ENCODE measurements at places on chromosomes 16 and 17. TPM values are rescaled to one million over a fixed set of nuclear protein-coding genes. Genes with fewer than 3 reads are reported as not detected.

The MRM1 gene
- total RNA-seq: 6.4 TPM

The C17orf50 gene
- not detected for total RNA-seq

DNA sequence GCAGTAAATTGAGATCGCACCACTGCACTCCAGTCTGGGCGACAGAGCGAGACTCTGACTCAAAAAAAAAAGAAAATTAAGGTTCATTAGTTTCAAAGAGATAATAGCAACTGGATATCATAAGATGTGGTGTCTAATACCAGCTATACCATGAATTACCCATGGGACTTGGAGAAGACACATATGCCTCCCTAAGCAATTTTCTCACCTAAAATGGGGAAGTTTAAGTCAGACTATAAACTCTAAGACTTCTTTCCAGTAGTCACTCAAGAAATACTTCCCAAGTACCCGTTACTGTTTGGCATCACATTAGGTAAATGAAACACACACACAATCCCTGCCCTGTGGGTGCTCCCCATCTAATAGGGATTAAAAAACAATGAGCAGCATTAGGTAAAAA lies 22.6 kb downstream of the SMURF2 start:
- no peak overlapping the region for H3K27ac ChIP-seq
- no peak overlapping the region for H3K4me3 ChIP-seq
- H3K36me3 ChIP-seq: no peaks in the 10 kb centered on the region
- no peaks in the 10 kb centered on the region for H3K27me3 ChIP-seq
- DNase-seq: no peak
- H3K4me1 ChIP-seq: no peaks in the 10 kb centered on the region

DNA sequence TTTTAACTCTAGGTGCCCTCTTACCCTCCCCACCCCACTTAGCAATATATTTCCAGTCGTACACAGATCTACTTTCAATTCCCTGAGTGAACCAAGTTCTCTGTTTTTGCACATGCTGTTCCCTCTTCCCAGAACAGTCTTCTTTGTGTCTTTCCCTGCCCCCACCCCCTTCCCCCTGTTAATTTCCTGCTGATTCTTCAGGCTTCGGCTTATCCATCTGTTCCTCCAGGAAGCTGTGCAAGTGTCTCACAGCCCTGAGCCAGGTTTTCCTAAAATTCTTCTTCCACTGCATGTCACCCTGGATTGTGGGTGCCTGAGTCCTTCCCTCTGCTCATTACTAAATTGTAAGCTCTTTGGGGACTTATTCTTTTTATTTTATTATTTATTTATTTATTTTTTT lies 12.4 kb upstream of the SPOP start:
- H3K4me3 ChIP-seq: no peak overlapping the region
- peaks cover 9% of the 10 kb centered on the region for H3K4me1 ChIP-seq
- DNase-seq: no peak
- H3K27me3 ChIP-seq: no peaks in the 10 kb centered on the region

The CCL13 gene
- 29.0 TPM for total RNA-seq

DNA sequence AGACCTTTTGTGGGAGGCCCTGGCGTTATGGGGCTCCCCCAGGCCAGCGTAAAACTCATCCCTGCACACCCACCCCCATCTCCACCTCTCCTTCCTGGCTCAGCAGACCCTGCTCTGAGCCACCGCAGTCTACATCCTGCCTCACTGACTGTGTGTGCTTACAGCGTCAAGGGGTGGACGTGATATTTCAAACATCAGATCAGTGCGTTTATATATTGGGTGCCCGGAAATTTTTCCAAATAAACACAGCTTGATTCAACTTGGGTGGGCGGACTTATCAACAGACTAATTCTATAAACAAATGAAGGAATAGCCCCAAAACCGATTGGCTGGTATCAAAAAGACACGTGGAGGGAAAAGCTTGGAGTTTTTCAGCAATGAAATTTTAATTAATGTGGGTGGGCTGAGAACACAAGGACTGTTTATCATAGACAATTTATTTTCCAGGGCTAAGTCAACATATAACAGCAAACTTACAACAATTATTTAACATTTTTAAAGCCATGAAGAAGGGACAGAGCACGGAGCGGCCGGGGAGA lies at the start of gene FOXL1:
TSS of gene FOXL1 (plus strand) at position 489 of the 539 bp plus-strand sequence. CDS start 175 bp downstream, outside the sequence.
- no peaks in the 10 kb centered on the region for H3K36me3 ChIP-seq
- peaks cover 5% of the 10 kb centered on the region for H3K4me1 ChIP-seq
- H3K27ac ChIP-seq: peak within 1 kb of the TSS; percentile 53
- H3K4me3 ChIP-seq: no peak within 1 kb of the TSS
- peaks cover 51% of the 10 kb centered on the region for H3K27me3 ChIP-seq
- no peak for DNase-seq

GRCh38 chr17:73224237-73224636 lies 31.4 kb downstream of the COG1 start:
- no peak overlapping the region for H3K4me3 ChIP-seq
- H3K27me3 ChIP-seq: no peaks in the 10 kb centered on the region
- peaks cover 24% of the 10 kb centered on the region for H3K36me3 ChIP-seq
- no peak for DNase-seq
- no peak overlapping the region for H3K27ac ChIP-seq

DNA sequence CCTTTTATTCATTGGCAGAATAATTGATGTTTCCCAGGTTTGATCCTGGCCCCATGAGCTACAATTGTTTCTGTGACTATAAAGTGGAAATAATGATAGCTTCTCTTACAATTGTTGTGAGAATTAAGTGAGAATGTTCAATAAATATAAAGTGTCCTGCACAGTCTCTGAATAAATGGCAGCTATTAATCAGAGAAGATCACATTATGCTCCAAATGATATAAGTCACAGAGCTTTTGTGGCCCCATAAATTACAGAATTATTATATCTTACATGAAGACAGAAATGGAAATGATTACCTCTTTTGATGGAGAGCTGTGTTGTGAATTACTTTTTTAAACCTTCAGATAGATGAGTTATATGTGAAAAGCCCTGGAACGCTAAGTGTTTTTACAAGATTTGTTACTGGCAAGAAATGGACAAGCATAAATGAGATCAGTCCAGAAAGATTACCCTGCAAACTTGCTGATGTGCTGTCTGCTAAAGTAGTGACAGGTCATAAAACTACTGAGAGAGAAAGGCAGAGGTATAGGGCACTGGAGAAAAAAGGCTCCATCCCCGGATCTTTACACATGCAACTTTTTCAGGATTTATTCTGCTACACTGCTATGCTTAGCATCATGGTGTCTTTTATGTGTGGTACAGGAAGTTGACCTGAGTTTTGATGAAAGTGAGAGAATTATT lies 750.9 kb upstream of the GOT2 start:
- no peaks in the 10 kb centered on the region for H3K27me3 ChIP-seq
- no peak overlapping the region for H3K4me3 ChIP-seq

DNA sequence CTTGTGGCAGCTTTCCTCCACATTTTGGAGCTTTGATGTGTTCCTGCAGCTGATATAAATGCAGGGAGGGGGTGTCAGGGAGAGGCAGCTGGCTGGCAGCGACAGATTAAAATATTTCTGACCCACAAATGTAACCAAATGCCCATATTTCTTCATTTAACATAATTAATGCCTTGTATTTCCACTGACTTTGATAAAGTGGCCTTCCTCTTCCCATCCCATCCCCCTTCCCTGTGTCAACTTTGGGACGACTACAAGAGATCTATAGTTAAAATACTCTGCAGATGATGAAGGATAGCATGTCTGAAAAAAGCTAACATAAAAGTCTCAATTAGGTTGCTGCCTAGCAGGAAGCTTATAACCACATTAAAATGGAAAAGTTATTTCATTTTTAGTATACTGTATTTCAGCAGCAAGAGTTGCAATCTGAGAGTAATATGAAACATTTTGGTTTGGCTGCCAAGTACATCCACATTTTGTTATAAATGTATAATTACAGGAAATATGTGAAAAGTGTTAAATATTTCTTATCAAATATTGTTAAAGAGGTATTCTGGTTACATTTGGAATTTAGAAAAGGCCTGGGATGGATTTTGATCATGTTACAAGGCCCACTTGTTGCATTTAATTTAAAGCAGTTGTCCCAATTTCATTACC lies 238.7 kb upstream of the TBX2 start:
- H3K36me3 ChIP-seq: no peaks in the 10 kb centered on the region
- H3K4me1 ChIP-seq: no peaks in the 10 kb centered on the region
- no peak for DNase-seq
- no peak overlapping the region for H3K27ac ChIP-seq
- H3K4me3 ChIP-seq: no peak overlapping the region

- H3K4me1 ChIP-seq: no peaks in the 10 kb centered on the region
- no peaks in the 10 kb centered on the region for H3K36me3 ChIP-seq
- no peak for DNase-seq
- peaks cover 18% of the 10 kb centered on the region for H3K27me3 ChIP-seq
Measured at GRCh38 chr16:5917436-5918195, 820.0 kb upstream of the EEF2KMT start.

The LHX1 gene
- not detected for total RNA-seq

DNA sequence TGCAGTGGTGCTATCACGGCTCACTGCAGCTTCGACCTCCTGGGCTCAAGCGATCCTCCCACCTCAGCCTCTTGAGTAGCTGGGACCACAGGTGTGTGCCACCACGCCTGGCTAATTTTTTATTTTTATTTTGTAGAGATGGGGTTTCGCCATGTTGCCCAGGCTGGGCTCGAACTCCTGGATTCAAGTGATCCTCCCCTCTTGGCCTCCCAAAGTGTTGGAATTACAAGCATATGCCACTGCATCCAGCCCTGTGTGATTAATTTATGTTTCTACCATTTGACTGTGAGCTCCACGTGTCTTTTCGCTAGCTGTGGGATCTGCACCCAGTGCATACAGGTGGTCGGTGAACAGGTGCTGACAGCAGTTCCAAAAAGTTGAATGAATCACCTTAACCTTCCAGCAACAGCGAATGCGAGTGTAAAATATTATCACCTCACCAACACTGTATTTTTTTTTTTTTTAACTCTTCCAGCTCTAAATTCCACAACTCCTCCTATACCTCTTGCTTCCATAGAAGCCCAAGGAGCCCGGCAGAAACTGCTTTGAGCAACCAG lies 484 bp upstream of the NUDT7 start:
- no peaks in the 10 kb centered on the region for H3K27me3 ChIP-seq
- no peak overlapping the region for H3K4me3 ChIP-seq
- H3K27ac ChIP-seq: no peak overlapping the region
- no peak for DNase-seq
- H3K4me1 ChIP-seq: peaks cover 12% of the 10 kb centered on the region

The C16orf86 gene
- 2.6 TPM for total RNA-seq

DNA sequence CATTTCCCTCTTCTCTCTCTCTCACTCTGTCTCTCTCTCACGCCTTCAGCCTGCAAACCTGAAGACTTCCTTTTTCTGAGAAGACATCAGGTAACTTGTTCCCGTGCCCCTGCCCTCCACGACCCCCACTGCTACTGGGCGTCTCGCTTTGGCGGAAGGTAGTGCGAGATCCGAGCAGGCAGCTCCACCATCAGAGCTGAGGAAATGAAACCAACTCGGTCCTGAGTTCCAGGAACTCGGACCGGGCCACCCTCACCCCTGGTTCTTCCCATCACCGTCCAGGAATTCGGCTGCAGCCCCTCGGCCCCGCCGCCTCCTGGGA lies 585 bp downstream of the MLKL start:
- no peaks in the 10 kb centered on the region for H3K27me3 ChIP-seq
- H3K4me1 ChIP-seq: peaks cover 72% of the 10 kb centered on the region
- peak overlapping the region; percentile 61 for H3K4me3 ChIP-seq

- H3K27ac ChIP-seq: no peak overlapping the region
- no peaks in the 10 kb centered on the region for H3K4me1 ChIP-seq
- no peak for DNase-seq
- H3K27me3 ChIP-seq: no peaks in the 10 kb centered on the region
- no peaks in the 10 kb centered on the region for H3K36me3 ChIP-seq
Measured at GRCh38 chr17:47197821-47198220, 8.7 kb upstream of the CDC27 start.

- H3K27ac ChIP-seq: peak overlapping the region; percentile 44
- peaks cover 62% of the 10 kb centered on the region for H3K4me1 ChIP-seq
- peaks cover 100% of the 10 kb centered on the region for H3K27me3 ChIP-seq
- no peak for DNase-seq
Measured at GRCh38 chr17:8126491-8127066, 2.7 kb upstream of the HES7 start.

- DNase-seq: no peak
- no peaks in the 10 kb centered on the region for H3K36me3 ChIP-seq
- no peak overlapping the region for H3K27ac ChIP-seq
- H3K4me1 ChIP-seq: no peaks in the 10 kb centered on the region
- H3K27me3 ChIP-seq: no peaks in the 10 kb centered on the region
- no peak overlapping the region for H3K4me3 ChIP-seq
Measured at GRCh38 chr16:13811834-13812233, 108.1 kb upstream of the ERCC4 start.

- H3K27me3 ChIP-seq: peaks cover 20% of the 10 kb centered on the region
- H3K27ac ChIP-seq: no peak overlapping the region
- no peaks in the 10 kb centered on the region for H3K4me1 ChIP-seq
- no peak overlapping the region for H3K4me3 ChIP-seq
Measured at GRCh38 chr17:13044572-13045065, 26.8 kb upstream of the ELAC2 start.

GRCh38 chr17:14525551-14526455 lies 224.9 kb downstream of the HS3ST3B1 start:
- no peak overlapping the region for H3K27ac ChIP-seq
- DNase-seq: no peak
- H3K4me3 ChIP-seq: no peak overlapping the region
- no peaks in the 10 kb centered on the region for H3K4me1 ChIP-seq
- no peaks in the 10 kb centered on the region for H3K36me3 ChIP-seq

- H3K4me3 ChIP-seq: no peak overlapping the region
- no peaks in the 10 kb centered on the region for H3K27me3 ChIP-seq
- H3K36me3 ChIP-seq: peaks cover 37% of the 10 kb centered on the region
Measured at GRCh38 chr17:59401725-59402124, 70.3 kb downstream of the YPEL2 start.

- H3K4me3 ChIP-seq: no peak overlapping the region
- DNase-seq: no peak
- H3K4me1 ChIP-seq: peaks cover 51% of the 10 kb centered on the region
Measured at GRCh38 chr17:41787021-41787418, 509 bp upstream of the JUP start.

GRCh38 chr17:40699371-40699770 lies 4.2 kb downstream of the KRT24 start:
- DNase-seq: no peak
- H3K36me3 ChIP-seq: no peaks in the 10 kb centered on the region
- H3K4me3 ChIP-seq: no peak overlapping the region
- no peaks in the 10 kb centered on the region for H3K27me3 ChIP-seq
- H3K4me1 ChIP-seq: peaks cover 5% of the 10 kb centered on the region

GRCh38 chr16:19884611-19885450 lies at the start of gene GPRC5B:
Gene GPRC5B (minus strand): TSS chr16:19884848. CDS start chr16:19872845, 12,003 bp downstream.
- H3K4me3 ChIP-seq: peak within 1 kb of the TSS; percentile 48
- no peak for DNase-seq
- peaks cover 14% of the 10 kb centered on the region for H3K27me3 ChIP-seq
- no peaks in the 10 kb centered on the region for H3K36me3 ChIP-seq
- H3K27ac ChIP-seq: peak within 1 kb of the TSS; percentile 18
- peaks cover 24% of the 10 kb centered on the region for H3K4me1 ChIP-seq

DNA sequence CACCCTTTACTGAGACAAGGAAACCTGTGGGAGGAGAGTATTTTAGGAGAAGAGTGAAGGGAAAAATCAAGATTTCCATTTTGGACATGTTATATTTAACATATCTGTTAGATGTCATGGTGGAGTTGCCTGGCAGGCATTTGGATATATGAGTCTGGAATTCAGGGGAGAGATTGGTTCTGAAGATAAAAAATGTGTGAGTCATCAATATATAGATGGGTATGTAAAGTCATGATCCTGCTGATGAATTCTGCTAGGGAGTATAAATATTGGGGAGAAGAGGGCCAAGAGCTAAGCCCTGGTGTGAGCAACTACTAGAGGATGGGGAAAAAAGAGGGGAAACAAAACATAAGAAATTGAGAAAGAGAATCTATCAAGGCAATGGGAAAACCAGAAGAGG lies 151.3 kb upstream of the SOX9 start:
- no peak for DNase-seq
- H3K27me3 ChIP-seq: no peaks in the 10 kb centered on the region
- no peak overlapping the region for H3K27ac ChIP-seq
- no peak overlapping the region for H3K4me3 ChIP-seq

The QPRT gene
- 21.9 TPM for total RNA-seq
